ENCODE measurements at places on chromosomes 3 and 15.

GRCh38 chr15:89091627-89092220 is 3.5 kb downstream of the ABHD2 start:
- no peak for DNase-seq

GRCh38 chr3:43817064-43817463 is 126.3 kb downstream of the ABHD5 start:
- DNase-seq = no peak

GRCh38 chr3:20325563-20325962 is 139.6 kb upstream of the SGO1 start:
- no peak for DNase-seq

DNA sequence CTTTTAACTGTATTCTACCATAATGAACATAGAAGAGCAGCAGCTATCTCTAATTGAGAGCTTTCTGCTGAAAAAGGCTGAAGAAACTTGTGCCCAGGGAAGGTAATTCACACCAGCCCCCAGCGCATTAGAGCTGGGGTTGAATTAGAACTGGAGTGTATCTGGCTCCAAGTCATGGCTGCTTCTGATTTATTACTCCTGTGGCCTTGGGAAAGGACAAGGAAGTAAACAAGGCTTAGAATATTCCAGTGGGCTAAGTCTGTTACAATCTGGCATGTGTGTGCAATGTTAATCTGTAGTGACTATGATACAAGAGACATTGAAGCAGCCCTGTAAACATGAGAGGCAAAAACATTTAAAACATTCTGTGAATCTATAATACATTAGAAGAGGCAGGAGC is 18.1 kb downstream of the CPA3 start:
- no peak for DNase-seq

DNA sequence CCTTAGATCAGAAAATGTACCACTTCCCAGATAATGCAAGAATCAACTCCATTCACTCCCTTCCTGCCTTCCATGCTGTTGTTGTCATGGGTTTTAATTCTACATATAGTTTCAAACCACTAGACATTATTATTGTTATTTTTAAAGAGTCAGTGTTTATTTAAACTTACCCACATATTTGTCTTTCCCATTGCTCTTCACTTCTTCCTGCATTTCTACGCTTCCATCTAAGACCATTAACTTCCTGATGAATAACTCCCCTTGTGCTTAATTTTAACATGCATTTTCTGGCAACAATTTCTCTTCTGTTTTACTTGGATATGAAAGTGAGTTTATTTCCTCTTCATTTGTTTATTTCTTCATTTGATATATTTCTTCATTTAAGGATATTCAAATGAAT is 127.1 kb upstream of the FHIT start:
- no peak for DNase-seq

DNA sequence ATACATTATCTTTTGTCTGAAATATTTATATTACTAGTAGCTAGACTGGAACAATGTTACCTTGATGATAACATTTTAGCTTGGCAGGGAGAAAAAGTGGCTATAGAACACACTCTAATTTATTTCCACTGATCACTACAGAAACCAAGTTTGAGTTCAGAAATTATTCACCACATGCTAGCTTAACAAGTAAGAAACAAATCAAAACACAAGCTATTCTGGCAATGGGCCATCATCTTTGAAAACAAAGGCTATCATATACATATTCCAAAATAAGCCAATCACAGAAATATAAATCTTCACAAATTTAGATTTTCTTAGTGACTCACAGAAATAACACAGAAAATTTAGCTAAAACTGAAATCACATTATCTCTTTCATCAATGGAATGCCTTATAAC is 17.1 kb downstream of the AQR start:
- DNase-seq = no peak

- peak; percentile 34 for DNase-seq
Observed at GRCh38 chr15:33086500-33087121, 107.9 kb downstream of the FMN1 start.

DNA sequence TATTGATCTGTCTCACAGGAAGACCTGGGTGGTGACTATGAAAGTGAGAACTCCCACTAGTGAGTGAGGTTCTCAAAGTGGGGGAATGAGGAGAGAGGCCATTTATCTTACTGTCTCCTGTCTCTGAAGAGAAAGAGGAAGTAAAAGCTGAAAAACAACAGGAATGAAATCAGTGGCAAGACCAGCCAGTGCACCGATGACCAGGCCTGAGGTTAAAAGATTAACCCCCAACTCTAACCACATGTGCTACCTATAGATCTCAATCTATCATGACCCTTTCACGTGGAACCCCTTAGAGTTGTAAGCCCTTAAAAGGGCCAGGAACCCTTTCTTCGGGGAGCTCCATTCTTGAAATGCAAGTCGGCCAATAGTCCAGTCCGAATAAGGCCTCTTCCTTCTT is 239.3 kb upstream of the CNTN6 start:
- DNase-seq = no peak

GRCh38 chr3:43062564-43063040 is 43.3 kb downstream of the POMGNT2 start:
- DNase-seq = no peak

DNA sequence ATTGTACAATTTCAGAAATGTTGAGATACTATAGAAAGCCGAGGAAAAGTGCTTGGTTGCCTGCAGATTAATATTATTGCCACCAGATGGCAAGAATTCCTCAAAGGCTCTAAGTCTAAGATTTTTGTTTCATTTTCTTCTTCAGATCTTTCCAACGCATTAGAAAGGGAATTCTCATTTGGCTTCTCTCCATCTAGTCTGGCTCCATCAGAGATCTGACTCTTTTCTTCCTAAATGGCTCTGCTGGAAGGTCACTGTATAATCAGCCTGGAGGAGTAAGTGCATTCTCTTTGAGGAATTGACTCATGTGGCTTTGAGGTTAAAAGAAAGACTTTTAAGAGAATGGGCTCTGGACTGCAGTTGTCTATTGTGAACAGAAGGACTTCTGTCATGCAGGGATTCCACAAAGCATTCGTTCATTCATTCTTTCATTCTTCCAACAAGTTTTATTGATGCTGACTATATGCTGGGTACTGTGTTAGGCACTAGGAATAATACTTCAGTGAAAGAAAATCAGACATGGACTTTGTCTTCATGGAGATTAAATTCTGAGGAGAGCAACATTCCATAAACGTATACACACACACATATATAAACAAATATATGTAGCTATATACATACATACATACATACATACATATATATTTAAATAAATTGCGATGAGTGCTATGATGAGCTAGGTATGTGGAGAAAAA is 55.3 kb downstream of the SLC28A2 start:
- peak; percentile 1 for DNase-seq

DNA sequence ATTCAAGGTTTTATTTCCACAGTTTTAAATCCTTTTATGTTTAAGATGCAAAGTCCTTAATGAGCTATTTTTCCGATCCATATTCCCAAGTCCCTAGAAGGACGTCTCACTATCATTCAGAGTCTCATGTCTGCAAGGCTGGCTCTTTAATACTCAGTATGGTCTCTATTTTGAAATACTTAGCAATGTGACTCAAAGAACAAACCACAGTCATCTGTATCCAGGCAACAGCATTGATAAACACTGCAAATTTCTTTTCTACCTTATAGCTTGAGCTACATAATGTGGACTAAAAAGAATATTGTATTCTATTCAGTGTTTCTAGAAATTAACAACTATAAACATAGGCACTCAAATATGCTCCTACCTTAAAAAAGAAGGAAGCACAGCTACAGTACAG is 588.3 kb upstream of the NAALADL2 start:
- DNase-seq = no peak

DNA sequence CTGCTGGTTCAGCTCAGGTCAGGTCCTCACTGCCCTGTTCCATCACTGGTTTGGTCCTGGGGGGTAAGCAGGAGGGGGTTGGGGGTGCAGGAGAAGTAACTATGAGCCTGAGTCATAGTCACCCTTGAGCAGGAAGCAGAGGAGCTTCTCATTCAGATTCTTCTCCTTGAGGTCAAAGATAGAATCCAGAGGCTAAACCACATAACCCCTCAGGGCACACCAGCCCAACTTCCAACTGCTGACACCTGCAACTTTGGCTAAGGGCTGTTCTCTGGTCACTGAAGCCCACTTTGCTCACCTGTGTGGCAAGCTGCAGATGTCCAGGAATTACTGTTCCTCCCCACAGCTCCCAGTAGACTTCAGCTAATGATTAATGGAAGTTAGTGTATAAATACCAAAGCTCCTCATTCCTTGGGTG is 48.8 kb upstream of the LRRFIP2 start:
- DNase-seq = no peak

DNA sequence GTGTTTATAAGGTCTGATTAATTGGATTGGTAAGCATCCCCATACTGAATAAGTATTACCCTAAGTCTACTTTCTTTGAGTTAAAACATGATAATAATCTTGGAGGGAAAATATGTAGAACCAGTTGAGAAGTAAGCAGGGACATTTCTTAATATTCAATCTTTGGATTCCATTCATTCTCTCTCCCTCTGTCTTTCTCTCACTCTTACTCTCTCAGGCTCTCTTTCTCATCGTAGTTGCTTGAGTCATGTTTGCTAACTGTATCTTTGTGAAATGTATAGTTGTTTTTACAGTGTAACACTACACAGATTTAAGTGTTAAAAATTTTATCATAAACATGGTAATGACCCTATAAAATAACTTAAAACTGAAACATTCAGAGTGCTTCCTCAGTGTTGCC is 163.8 kb downstream of the RSRC1 start:
- DNase-seq = no peak

- no peak for DNase-seq
Observed at GRCh38 chr15:78540871-78541743, 863 bp downstream of the PSMA4 start.

- no peak for DNase-seq
Observed at GRCh38 chr15:60799885-60800284, 320.9 kb upstream of the ICE2 start.

- no peak for DNase-seq
Observed at GRCh38 chr3:171257251-171258203, 202.7 kb downstream of the TNIK start.

- no peak for DNase-seq
Observed at GRCh38 chr3:29751647-29752314, 470.9 kb downstream of the RBMS3 start.

- DNase-seq = no peak
Observed at GRCh38 chr3:28718074-28718849, 369.6 kb upstream of the AZI2 start.

DNA sequence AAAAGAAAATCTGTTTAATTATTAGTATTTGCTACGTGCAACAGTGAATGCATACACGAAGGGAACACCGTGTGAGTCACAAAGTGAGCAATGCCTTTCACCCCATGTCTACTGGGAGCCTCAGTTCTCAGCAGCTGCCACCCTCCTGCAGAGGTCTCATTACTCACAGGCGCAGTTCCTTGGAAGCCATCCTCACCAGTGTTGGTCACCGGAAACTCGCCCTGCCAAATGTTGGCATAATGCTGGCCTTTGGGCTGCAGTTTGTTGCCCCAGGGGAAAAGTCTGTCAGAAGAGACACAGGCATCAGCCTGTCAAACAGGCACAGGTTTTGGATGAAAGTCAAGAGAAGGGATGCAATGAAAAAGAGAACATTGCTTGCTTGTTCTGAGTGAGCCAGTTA is 50.1 kb downstream of the SUMF1 start:
- DNase-seq = no peak

DNA sequence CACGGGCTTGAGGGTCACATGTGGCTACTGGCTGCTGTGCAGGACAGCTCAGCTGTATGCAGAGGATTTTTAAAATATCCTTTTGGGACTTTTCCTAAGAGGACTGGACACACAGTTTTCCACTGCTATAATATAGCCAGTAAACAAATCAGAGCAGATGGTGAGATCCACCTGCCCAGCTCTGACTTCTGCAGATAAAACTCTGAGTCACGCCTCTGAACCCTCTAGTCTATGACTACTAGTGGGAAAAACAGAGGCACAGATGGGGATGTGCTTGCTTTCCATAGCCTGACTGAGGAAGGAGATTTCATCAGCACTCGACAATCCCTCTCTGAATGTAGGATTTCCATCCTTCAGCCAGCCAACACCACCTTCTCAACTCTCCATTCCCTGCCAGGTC is 45.1 kb downstream of the COLQ start:
- no peak for DNase-seq

GRCh38 chr15:85618956-85619491 is 175.7 kb downstream of the KLHL25 start:
- DNase-seq = no peak

DNA sequence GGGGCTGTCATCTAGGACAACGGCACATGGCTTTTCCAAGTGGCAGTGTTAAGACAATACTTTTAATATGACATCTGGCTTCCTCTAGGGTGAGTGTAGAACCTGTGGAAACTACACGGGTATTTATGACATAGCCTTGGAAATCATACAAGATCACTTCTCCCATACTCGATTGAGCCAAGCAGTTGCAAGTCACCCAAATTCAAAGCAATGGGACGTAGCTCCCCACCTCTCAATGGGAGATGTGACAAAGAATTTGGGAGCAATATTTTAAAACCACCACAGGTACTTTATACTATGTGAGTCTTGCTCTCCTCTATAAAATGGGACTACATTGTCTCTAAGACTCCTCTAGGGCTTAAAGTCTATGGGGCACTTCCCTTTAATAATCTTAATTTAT is 93.5 kb downstream of the TGFBR2 start:
- DNase-seq = no peak

DNA sequence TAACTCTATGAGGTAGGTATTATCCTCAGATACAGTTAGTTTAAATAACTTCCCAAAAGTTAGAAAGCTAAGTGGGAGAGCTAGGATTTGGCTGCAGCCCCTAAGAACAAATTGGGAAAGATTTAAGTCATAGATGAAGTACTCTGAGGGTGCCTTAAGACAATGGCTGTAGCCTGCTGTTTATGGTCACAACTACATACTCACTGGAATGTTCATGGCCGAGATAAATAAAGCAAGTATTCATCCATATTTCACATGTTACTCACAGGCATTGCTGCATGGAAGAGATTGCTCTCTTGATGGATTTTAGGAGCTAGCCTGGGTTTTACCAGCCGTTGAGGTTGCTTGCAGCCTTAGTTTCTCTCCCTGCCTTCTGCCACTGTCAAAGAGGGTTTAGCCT is 145.0 kb downstream of the CMSS1 start:
- DNase-seq = no peak

DNA sequence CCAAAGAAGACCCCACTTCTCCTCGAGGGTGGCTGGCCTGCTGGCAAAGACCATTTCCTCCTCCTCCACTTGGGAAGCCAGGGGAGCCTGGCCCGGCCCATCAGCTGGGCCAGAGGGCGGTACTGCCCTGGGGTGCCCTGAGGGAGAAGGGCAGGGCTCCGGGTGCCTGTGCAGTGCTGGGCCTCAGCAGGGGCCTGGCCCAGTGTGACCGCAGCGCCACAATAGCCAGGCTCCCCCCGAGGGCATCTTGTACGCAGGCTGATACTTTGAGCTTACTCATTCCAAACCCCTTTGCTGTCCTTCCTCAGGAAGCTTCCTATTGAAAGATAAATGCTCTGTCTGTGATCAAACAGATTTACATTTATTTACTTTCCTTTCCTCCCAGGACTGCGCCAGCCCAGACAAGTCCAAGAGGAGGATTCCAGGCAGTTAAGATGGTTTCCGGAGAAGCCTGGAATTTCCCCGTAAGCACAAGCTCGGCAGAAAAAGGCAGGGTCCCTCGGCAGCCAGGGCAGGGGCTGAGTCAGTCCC is 240.1 kb downstream of the XXYLT1 start:
- peak; percentile 40 for DNase-seq

GRCh38 chr3:178673529-178673928 is 137.3 kb downstream of the KCNMB2 start:
- no peak for DNase-seq

- DNase-seq = no peak
Observed at GRCh38 chr15:25057574-25057973, 102.8 kb downstream of the SNRPN start.

- no peak for DNase-seq
Observed at GRCh38 chr15:64730151-64730550, 45.2 kb downstream of the RBPMS2 start.
